ENCODE measurements at places on chromosomes 16 and 17.

DNA sequence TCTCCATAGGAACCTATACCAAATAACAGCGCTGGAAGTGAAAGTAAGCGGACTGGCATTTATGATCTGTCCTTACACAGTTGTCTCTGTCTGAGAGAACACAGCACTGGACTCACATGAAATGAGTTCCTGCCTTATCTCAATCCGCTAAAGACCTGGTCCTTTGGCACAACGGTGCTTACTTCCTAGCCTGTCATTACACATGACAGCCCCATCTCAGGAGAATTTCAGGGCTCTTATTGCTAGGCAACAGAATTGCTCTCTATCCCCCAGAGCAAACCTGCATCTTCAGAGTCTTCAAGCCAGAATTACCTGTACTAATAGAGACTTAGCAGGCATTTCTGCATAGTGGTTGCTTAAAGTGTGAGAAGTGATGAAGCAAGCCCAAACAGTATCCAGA, 4.3 kb downstream of the KCNJ2 start:
- DNase-seq, result no peak

DNA sequence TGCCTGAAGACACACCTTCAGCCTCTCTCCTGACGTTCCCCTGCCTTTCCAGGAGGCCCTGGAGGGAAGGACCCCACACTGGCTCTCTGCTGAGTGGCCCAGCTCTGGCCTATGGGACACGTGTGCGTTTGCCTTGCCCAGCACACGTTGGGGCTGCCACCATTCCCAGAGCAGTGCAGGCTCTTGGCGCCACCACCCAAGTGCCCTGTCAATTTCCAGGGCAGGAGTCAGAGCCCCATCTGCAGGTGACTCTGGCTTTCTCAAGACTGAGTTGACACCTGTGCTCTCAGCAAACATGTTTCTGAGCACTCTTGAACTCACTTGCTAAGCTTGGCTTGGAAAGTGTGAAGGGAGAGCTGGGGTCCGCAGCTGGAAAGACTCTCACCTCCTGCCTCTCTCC, 4.7 kb upstream of the IRF8 start:
- DNase-seq, result no peak

DNA sequence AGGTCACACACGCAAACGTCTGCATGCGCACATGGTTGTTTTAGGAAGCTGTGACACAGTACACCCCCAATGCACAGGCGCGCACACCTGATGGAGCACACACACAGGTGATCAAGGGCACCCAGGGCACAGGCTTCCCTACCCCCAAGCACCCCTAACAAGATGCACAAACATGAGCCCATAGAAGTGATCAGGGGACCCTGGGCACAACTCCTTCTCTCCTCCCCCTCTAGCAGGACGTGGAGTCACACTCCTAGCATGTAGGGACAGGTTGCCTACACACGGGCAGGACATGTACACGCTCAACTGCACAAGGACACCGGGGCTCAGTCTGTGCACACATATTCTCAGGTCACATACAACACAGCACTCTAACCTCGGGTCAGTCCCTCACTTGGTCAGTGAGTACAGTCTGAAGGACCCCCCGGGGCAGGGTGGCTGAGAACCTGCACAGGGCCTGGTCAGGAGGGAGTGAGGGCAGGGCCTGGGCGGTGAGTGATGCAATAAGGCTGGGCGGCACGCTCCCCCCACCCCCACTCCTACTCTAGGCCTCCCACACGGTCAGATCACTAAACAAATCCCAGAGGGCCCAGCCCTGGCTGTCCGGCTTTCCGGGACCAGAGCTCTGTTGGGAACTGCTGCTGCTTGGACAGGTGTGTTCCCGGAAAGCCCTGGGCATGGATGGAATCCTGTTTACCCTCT, 751 bp upstream of the DOC2B start:
- no peak for DNase-seq

GRCh38 chr17:73539166-73539565, 105.1 kb downstream of the SDK2 start:
- DNase-seq, result no peak
